H54 (cell line): ENCODE measurements at places on chromosomes 1 and 21.
A peak's percentile ranks its signal among the peaks of the same experiment; 100 is the strongest.

GRCh38 chr1:62265956-62266935 lies 53.0 kb downstream of the KANK4 start:
- no peak for DNase-seq

GRCh38 chr1:243499248-243499647 lies 243.4 kb downstream of the SDCCAG8 start:
- no peak for DNase-seq

DNA sequence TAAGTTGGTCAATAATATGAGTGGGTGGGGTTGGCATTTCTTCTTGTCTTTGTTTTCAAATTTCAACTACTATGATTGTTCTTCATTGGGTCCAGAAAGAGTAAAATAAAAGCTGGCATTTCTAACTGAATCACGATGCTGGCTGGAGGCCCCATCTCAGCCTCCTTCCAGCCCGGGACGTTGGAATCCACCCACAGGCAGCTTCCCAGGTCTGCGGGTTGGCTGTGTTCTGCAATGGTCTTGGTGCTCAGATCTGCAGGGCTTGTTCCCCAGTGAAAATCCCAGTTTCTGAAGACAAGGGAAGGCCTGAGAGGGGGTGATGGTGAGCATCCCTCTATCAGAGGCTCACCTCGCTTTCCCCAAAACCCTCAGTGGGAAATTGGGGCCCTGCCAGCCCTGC lies 54.7 kb upstream of the ARHGEF16 start:
- no peak for DNase-seq

DNA sequence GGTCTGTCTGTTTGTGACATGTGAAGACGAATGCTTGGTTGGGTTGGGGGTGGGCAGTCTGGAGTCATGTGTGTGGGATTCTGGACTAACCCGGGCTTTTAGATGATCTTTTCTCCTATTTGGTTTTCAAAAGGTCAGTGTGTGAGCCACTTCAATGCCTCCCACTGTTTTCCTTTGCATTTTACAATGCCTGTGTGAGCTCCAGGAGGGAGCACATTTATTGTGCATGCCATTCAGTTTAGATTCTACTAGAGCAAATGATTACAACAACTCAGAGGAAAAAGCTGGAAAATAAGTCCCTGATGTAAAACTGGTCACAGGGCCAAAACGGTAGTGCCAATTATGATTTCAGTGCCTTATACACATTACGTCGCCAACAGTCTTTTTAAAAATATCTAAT lies 90.9 kb downstream of the LYPLAL1 start:
- no peak for DNase-seq

GRCh38 chr1:156657741-156658319 lies 15.9 kb downstream of the BCAN start:
- DNase-seq = no peak

DNA sequence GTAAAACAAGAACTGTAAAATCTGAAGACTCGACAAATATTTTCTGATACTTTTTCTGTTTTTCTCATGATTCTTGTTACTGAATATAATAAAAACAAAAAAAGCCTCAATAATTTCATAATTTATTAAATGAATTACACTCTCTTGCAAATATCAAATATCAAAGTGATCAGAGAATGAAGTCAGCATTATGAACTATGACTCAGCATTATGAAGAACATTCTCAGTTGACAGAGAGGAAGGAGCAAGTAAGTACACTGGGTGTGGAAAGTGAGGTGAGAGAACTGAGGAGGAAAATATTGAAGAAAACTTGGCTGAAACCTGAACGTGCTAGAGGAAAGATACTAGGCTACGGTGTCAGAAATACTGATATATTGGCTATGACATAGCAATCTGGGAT lies 529.5 kb downstream of the KCNT2 start:
- no peak for DNase-seq

DNA sequence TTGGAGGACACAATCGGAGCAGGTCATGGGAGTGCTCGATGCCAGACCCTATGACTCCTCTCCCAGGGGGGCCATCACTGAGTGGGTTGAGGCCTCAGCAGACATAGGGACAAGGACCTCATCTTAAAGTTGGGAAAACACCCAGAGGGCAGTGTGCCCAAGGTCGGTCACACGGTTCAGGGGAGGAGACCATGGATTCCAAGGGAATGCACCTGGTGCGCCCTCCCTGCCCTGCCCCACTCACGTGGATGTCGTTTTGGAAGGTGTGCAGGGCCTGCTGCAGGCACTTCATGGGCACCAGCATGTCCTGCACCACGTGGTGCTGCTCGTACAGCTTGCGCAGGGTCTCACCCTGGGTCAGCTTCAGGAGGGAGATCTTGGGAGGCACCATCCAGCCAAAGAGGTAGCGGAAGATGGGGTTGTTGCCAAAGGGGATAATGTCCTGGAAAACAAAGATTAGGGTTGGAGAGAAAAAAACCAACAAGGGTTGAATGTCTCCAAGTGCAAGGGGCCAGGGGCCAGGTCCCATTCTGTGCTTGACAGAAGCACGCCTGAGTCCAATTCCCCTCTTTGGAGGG lies 33.1 kb downstream of the DHCR24 start:
- no peak for DNase-seq

- no peak for DNase-seq
Observed at GRCh38 chr1:3651930-3652547, at the start of gene TP73. Gene TP73, plus strand, starts transcription at chr1:3652516. Its CDS starts 29,850 bp downstream, at chr1:3682366.

DNA sequence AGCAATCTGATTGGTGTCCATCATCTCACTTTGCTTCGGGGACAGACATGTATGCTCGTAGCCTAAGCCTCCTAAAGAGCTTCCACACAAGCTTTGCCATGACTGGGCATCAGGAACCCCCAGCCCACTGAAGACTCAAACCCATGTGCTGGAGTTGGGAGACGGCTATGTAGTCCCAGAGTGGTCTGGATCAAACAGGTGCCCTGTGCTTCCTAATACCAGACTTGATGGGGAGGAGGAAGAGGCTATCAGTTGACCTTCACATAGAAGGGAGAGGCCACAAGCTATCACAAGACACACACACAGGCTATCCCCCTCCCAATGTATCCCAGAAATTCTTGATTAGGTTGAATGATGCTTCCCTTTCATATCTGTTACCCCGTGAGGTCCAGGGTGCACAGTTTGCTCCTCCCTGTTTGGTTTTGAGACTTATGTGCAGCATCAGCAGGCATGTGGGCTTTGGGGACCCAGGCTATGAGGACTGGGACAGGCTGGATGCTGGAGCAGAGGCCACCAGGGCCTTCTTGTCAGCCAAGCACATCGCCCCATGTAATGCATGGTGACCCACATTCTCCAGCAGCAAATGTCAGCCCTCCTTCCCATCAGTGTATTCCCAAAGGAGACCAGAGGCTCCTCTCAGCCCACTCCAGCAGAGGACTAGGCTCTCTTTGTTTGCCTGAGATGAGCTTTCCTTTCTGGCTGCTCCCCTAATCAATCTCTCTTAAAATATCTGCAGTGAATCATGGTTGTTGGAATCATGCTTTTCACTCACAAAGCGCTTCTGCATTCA lies 159.8 kb downstream of the GRIK3 start:
- no peak for DNase-seq

- DNase-seq = no peak
Observed at GRCh38 chr1:61461406-61462384, 263.2 kb downstream of the TM2D1 start.

DNA sequence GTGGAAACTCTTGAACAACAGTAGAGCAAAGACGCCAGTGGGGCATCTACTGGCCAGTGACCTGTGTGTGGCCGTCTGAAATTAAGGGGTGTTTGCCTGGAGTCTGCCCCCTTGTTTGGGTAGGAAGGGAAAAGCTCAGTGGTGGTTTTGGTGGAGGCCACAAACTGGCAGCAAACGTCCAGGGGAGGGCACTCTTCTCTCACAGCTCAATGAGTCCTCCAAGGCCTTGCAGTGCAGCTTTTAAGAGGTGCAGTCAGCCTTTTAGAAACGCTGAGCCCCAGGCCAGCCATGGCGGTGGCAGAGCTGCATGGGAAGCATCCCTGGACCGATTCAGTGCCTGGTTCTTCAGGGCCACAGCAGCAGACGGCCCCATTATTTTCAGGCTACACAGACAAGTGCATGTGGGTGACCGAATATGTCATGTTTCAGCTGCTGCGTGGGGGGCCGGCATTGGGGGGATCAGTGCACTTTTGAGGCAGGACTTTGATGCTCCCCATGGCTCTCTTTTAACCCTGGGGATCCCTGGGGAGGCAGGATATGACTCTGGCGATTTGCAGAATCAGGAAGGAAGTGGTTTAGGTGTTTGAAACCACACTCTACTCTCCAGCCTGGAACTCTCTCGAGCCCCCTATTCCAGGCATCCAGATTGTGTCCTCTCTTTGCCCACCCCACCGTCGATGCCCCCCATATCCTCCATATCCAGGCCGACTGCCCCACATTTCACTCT lies 414.0 kb downstream of the PRDM2 start:
- DNase-seq = peak; percentile 37

DNA sequence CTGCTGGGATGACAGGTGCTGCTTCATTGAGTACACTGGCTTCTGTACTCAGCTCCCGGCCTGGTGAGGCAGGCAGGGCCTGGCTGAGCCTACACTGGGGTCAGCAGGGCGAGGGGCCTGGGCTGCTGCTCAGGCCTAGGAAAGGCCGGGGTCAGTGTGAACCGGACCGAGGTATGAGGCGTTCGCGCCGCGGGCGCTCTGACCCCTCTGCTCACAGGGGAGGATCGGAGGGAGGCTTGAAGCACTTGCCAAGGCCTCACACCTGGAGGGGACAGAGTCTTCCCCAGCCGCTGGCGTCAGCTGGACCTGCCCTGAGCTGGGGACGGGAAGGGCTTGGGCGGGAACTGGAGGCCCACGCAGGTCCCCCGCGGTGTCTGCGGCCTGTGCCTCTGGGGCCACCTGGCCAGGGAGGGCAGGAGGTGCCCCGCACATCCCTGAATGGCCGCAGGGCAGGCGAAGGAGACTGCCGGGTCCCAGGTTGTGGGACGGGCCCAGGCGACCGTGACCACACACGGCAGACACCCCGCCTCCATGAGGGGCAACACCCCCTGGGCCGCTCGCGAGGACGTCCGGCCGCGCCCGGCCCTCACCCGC lies 466 bp downstream of the PEX10 start:
- DNase-seq = peak; percentile 30

DNA sequence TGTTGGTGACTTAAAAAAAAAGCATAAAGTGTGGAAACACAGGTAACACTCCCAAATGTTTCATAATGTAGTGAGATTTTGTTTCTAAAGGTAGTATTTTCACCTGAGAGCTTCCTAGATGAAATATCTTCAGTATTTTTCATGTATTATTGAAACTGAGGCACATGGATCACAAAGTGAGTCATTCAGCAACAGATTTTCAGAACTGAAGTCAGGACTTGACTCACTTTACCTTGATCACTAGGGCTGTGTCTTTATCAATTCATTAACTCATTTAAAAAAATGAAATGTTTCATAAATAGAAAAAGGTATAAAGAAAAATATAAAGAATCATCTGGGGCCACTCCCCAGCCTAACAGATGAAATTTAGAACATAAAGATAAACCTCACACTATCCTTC lies 66.5 kb upstream of the RCC1 start:
- no peak for DNase-seq

DNA sequence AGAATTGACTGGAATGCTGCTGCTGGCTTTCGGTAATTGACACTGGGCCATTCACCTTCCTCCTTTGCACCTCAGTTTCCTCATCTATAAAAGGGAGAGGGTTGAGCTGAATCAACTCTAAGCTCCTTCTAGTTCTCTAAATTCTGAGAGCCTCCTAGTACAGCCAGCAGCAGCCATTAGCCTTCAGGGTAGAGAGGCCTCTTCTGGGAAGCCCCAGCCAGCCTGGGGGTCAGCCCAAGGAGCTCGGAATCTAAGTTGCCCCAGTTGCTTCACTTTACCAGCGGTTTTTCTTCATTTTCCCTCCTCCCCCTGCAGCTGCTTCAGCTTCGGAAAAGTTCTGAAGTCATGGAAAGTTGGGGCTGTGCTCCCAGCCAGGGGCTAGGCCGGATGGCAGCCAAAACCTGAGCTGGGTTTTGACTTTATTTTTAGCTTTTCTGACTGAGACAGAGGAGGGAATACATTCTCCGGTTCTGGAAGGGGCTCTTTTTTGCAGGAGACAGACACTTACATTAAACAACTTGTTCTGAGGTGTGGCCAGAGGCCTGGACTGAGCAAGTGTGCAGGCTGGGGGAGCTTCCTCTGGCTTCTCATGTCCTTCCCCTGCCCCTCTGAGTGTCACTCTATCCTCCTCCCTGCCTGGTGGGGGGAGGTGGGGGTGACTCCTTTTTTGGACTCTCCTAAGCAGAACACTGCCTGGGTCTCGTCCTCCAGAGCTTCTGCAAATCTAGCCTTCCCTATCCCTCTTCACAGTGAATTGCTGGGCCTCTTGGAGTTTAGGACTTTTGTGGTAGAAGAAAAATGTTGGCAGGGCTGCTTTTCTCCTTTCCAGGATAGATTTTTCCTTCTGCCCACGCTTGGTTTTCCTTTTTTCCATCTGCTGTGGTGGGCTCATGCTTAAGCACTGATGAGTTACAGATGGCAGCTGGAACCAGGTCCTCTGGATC lies 14.4 kb downstream of the LMNA start:
- no peak for DNase-seq
